ENCODE measurements at places on chromosomes 5 and 9.

DNA sequence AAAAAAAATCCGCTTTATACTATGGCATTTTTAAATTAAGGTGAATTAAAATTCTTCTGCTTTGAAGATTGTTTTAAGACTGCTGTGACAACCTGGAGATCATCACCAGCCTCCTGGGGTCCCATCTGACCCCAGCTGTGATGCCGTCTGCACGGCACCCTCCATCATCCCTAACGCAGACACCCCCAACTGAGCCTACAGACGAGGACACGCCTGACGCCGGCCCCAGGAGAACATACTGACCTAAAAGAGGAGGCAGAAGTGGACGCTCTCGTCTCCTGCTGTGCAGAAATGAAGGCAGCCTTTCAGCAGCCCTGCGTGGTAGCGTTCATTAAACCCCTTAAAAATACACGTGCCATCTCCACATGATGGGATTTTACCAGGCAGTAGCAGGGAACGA is 125.6 kb upstream of the PPP1R26 start:
- no peak for DNase-seq

DNA sequence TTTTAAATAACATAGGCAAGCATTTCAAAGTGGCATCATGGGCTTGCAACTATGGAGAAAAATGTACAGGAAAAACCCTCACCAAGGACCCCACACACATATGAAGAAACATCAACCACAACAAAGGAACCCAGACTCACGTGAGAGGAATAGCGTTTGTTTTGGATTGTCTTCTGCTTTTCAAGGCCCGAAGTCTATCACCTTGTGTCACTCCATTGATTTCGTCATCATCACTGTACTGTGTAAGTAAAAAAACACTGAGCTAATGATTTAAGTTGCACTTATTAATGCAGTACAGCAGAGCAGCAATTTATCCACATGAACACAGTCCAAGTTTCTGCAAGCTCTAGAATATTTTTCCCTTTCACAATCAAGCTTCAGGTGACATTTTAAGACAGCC is 72.4 kb downstream of the HABP4 start:
- DNase-seq = no peak

DNA sequence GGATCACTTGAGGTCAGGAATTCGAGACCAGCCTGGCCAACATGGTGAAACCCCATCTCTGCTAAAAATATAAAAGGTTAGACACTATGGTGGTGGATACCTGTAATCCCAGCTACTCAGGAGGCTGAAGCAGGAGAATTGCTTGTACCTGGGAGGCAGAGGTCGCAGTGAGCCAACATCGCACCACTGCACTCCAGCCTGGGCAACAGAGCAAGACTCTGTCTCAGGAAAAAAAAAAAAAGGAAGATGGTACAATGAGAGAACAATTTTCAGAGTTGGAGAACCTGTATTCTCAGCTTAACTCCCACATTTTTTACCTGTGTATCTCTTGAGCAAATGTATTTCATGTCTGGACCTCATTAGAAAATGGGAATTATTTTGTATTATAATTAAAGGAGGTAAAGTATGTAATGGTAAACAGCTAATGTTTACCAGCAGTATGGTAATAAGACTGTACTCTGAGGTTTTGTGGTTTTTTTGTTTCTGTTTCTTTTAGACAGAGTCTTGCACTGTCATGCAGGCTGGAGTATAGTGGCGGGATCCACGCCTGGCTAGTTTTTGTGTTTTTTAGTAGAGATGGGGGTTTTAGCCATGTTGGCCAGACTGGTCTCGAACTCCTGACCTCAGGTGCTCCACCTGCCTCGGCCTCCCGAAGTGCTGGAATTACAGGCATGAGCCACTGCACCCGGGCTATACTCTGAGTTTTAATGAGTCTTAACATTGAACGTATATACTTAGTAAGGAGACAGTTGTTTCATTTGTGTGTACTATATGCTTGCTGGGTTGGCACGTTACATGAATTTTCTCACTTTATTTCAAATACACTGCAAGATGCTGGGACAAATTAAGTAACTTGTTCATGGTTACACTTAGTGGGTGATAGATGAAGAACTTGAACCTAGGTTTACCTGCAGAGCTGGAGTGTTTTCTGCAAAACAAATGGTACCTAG is 16.2 kb downstream of the UHRF2 start:
- DNase-seq = no peak

DNA sequence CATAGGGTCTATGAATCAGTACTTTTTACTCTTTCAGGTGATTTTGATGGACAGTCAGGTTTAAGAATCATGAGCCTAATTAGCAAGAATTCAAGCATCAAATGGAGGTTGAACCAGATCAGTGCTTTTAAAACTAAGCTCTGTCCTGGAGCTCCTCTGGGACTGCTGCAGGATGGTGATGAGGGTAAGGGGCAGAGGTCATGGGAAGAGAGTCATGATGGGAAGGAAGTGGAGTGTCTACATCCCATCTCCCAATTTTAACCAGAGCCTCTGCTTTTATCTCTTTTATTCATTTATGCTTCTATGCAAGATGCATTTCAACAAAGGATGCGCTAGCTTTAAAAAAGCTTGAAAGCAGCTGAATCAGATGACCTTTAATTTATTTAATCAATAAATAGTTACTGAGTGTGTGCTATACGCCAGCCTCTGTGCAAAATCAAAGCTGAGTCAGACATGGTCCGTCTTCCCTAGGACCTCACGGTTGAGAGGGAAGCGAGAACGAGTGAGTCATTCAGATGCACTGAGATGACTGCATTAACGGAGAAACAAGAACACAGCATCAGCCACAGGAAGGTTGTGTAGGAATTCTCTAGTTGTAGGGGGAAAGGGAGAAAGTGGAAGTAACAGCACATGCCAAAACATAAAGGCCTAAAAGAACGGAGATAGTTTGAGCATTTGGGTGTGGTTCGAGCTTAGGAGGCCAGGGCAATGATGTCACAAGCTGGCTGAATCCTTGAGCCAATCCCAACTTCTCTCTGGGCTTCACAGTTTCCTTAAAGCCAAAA is 441.6 kb upstream of the BRINP1 start:
- DNase-seq = no peak

DNA sequence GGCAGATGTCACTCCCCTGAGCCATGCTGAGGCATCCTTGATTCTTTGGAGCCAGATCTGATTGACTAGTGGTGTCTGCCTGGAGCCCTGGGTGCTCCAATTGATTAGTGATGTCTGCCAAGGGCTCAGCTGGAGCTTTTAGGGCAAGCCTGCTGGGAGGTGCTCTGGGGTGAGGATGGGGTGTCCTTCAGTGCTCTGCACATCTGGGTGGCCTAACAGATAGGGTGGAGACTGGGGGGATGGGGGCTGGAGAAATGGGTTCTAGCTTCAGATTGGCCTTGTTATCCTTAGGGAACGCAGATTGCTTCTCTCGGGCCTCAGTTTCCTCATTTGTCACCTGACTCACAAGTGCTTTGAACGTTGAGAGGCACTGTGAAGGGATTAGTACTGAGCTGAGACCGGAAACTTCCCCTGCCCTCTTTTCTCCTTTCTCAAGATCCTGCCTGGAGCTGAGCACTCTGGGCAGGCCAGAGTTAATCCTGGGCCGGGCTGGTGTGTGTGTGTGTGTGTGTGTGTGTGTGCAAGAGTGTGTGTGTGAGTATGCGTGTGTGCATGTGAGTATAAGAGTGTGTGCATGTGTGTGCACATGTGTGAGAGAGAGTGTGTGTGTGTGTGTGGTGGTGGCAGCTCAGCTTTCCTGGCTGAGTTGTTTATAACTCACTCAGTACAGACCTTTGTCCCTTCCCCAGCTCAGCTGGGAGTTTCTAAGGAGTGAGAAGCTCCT is 5.6 kb upstream of the IER5L start:
- DNase-seq = no peak

DNA sequence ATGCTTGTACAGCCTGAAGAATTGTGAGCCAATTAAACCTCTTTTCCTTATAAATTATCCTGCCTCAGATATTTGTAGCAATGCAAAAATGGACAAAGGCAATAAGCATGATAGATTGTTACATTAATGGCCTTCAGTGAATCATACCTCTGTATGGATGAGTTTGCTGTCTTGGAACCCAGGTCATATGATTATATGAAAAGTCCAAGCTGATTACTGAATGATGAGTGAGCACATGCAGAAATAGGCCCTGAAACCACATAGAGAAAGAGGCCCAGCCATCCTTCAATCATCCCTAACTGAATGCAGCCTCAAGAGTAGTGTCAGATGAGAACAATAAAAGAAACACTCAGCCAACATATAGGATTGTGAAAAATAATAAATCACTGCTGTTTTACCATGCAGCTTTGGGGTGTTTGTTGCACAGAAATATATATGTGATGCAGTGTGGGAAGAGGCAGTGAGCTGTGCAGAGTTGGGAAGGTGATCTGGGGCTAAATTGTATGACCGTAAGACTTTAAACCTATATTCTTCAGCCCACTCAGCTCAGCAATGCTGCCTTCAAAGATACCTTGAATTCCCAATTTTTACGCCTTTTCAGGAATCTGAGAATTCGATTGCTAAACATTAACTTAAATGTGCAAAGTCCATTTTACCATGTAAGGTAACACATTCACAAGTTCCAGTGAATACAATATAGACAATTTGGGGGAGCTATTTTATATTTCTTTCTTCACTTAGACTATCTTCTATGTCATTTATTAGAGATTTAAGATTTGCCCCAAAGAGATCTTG is 36.3 kb upstream of the SHISAL2B start:
- DNase-seq = no peak

- DNase-seq = no peak
Observed at GRCh38 chr5:154669402-154669801, 85.8 kb upstream of the LARP1 start.

GRCh38 chr9:4423207-4423610 is 67.1 kb upstream of the SLC1A1 start:
- no peak for DNase-seq

- no peak for DNase-seq
Observed at GRCh38 chr9:133943781-133944745, 48.1 kb downstream of the VAV2 start.

DNA sequence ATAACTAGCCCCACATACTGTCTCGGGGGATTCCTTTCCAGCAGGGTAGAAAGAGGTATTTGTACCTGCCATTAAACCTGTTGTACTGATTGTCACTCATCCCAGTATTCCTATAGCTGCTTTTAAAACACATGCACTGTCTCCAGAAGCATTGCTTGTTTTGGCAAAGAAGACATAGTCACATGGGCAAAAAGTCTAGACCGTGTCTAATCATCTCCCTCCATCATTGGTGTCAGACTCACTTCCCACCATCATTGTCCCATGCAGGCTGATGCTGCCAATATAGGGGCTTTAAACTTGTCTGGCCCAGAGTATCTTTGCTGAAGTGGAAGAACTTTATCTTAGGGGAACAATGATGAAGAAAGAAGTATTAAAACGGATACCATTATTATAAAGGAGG is 12.6 kb downstream of the DNAJC21 start:
- no peak for DNase-seq

- no peak for DNase-seq
Observed at GRCh38 chr5:72693546-72694205, 122.8 kb upstream of the TNPO1 start.

DNA sequence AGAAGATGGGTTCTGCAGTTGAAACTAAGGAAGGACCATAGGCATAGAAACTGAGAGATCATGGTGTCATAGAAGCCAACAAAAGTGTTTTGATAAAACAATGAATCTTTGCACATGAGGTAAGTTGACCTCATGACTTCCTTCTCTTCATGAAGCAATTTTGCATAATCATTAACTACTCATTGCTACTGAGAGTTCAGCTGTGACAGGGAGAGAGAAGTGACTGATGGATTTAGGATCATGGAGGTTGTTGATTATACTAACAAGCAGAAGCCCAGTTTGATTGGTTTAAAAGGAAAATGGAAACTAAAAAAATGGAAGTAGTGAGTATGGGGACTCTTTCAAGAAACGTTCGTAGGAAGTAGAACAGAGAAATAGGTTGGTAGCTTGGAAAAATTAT is 51.2 kb downstream of the PARP8 start:
- DNase-seq = no peak

DNA sequence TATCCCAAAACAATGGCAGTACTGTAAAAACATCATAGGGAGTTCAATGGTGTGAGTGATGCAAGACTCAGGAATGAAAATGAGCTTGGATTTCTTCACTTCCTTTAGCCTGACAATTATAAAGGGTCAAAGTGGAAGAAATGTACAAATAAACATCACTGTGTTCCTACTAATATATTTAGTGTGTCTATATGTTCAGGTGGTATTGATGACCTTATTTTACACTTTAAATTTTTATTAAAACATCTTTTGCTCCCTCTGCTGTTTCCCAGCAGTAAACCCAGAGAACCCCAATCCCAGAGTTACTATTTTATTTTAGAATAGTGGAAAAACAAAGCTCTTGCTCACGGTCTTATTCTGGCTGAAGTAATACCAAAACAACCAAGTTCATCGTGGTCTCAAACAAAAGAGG is 2.0 kb downstream of the LOX start:
- no peak for DNase-seq

DNA sequence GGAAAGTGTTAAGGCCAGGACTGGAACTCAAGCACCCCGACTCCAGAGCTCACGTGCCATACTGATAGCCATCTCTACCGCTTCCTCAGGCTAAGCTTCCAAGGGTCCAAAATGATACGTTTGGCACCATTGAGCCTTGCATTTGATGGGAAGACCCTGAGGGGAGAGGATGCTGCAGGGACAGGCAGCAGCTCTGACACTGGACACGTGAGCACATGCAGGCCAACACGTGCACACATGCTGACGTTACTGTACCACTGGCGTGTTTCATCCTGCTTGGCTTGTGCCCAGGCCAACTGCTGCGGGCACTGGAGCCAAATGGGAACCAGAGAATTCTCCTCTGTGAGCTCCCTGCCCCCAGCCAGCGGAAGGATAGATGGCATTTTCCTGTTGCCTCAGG is 5.2 kb downstream of the FAT2 start:
- DNase-seq = no peak

DNA sequence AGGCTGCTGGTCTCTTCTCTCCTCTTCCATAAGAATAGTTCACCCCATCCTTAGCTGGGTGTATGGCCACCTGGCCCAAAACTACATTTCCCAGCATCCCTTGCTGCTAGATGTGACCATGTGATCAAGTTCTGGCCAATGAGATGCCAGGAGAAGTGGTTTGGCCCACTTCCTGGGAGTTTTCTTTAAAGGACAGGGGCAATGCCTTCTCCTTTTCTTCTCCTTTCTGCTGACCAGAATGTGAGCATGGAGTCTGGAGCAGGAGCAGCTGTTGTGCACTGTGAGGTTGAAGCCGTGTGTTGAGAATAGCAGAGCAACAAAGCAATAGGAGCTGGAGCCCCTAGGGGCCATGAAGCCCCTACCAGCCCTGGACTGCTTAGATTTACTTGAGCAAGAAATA is 36.8 kb downstream of the C9orf50 start:
- DNase-seq = peak; percentile 42

DNA sequence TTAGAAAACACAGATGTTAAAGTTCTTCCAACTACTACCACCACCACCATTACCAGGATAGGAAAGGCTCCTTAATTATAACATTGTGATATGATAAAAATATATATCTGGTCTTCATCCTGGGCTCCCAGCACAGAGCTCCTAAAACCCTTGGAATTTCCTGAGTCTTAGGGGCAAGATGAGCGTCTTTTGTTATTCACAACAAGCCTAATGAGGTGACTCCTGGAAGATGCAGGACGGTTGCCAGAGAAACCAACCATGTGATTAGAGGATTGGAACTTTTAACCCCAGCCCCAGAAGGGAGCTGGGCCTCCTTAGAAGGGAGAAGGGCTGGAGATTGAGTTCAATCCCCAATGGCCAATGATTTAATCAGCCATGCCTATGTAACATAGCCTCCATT is 148.0 kb upstream of the ADRA1B start:
- DNase-seq = no peak

- no peak for DNase-seq
Observed at GRCh38 chr9:107243742-107244141, 39.3 kb upstream of the RAD23B start.
